ENCODE measurements at places on chromosomes 16 and 17.

DNA sequence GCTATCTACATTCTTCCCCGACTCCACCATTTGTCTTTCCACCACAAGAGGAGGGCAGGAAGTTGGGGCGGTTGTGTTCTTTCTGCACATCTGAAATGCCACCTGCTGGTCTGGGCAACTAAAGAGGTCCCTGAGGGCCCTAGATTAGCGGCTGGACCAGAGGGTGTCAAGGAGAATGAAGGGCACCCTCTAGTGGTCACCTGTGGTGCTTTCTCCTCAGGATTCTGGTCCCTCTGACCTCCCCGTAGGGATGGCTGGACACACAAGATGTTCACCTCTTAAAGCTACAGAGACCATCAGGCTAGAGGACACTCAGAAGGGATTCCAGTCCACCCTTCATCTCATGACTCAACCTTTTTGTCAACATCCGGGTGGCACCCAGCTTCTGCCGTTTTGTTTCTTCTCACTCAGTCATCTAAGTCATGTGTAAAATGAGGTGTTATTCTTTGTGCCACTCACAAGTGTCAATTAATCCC, 2.9 kb upstream of the SCIMP start:
- peak; percentile 78 for DNase-seq

- no peak for DNase-seq
Observed at GRCh38 chr16:159136-159849, 6.5 kb upstream of the HBM start.

DNA sequence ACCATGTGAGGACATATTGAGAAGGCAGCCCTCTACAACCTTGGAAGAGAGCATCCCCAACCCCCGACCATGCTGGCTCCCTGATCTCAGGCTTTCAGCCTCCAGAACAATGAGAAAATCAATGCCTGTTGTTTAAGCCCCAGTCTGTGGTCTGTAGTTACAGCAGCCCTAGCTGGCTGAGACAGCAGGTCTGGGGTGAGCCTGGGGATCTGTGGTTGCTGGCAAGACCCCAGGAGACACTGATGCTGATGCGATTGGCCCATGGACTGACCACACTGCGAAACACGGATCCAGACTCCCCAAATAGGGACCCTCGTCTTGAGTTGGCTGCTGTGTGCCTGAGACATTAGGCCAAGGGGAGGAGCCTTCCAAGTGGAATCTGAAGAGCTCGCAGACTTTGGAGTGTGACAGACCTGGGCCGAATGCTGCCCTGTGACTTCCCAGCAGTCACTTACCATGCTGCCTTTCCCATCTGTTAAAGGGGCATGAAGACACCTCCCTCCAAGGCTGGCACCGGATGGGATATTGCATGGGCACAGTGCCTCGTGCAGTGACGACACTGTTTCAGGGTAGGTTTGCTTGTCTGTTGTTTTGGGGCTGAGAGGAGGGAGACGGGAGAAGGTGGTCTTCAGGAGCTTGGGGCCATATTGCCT, 147.8 kb upstream of the RPL38 start:
- peak; percentile 70 for DNase-seq

DNA sequence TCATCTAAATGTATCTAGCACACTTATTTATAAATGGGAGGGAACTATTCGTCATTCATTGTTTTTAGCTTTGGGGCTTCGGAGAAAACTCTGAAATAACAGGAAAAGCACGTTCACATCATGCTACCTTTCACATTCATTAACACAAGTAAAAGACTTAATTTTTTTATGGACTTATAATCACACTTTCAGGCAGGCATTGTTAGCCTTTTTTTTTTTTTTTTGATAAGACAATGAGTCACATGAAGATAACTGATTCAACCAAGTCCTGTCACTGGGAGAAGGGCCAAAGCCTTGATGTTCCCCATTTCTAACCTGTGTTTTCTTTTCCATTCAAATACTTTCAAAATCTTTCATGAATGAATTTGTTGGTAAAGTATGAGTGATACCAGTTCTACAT, 631.3 kb upstream of the CA10 start:
- DNase-seq = no peak

DNA sequence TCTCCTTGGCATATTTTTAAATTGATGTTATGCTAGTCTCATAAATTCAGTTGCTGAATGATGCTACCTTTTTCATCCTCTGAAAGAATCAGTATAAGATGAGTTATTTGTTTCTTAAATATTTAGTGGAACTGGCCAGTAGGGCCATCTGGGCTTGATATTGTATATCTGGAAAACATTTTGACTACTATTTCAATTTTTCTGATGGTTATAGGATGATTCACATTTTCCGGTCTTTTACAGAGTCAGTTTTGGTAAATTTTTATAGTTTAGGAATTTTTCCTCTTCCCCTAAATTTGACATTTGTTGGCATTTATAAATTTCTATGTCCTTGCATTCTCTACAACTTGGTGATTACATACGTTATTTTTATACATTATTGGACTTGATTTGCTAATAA, 296.3 kb upstream of the AXIN2 start:
- no peak for DNase-seq

- DNase-seq = no peak
Observed at GRCh38 chr16:83813823-83814658, 6.3 kb downstream of the HSBP1 start.

GRCh38 chr16:68244481-68244902, 681 bp upstream of the PLA2G15 start:
- no peak for DNase-seq

GRCh38 chr16:67514382-67514828, 14.2 kb upstream of the RIPOR1 start:
- peak; percentile 76 for DNase-seq

GRCh38 chr16:5041600-5042133, 7.9 kb upstream of the NAGPA start:
- DNase-seq = no peak

- DNase-seq = no peak
Observed at GRCh38 chr16:22427556-22427955, 53.1 kb upstream of the CDR2 start.

- DNase-seq = no peak
Observed at GRCh38 chr16:582614-583331, 7.1 kb upstream of the RAB40C start.

GRCh38 chr16:57946181-57946801, 24.6 kb downstream of the CNGB1 start:
- DNase-seq = no peak

GRCh38 chr16:46853713-46854443, 22.9 kb upstream of the C16orf87 start:
- DNase-seq = peak; percentile 76

- no peak for DNase-seq
Observed at GRCh38 chr17:59643159-59644140, 23.8 kb downstream of the CLTC start.

- peak; percentile 46 for DNase-seq
Observed at GRCh38 chr16:86834451-86835035, 256.2 kb downstream of the FOXL1 start.

GRCh38 chr16:29845656-29846055, 17.4 kb downstream of the CDIPT start:
- DNase-seq = no peak

DNA sequence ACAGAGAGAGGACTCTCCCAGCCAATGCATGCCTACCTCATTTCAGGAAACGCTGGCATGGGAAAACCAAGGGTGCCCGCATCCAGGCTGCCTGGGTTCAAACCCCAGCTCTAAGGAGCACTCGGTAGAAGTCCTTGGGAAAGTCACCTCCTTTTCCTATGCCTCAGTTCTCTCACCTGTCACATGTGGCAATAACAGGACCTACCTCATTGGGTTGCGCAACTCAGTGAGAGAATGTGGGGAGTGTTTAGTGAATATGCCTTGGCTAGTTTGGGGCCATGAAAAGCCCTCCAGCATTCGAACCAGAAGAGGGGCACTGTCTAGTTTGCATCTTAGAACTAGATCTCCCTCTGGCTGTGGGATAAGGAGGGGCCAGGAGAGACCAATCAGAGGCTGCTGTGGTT, 9.0 kb upstream of the NXPH3 start:
- DNase-seq = no peak

GRCh38 chr16:48075398-48075797, 80.4 kb downstream of the ABCC12 start:
- DNase-seq = no peak

GRCh38 chr16:88760424-88761142, 24.4 kb downstream of the PIEZO1 start:
- DNase-seq = no peak

- DNase-seq = no peak
Observed at GRCh38 chr16:7382521-7382920, 49.9 kb downstream of the RBFOX1 start.

DNA sequence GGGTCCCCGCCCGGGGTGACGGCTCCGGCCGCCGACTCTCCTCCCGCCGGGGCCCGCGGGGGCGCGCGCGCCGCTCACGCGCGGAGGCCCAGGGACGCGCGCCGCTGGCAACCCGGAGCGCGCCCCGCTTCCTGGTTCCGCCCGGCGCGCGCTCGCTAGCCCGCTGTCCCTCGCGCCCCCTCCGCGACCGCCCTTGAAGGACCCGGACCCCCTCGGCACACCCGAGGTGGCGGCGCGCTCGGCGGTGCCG, at the start of gene STAT5B:
TSS of gene STAT5B (minus strand) at position 33 of the 250 bp plus-strand sequence. CDS start 44,264 bp downstream, outside the sequence.
- DNase-seq = peak; percentile 69

GRCh38 chr16:50625374-50625773, 55.7 kb downstream of the SNX20 start:
- no peak for DNase-seq

- no peak for DNase-seq
Observed at GRCh38 chr17:67459985-67460384, 82.9 kb downstream of the PITPNC1 start.

DNA sequence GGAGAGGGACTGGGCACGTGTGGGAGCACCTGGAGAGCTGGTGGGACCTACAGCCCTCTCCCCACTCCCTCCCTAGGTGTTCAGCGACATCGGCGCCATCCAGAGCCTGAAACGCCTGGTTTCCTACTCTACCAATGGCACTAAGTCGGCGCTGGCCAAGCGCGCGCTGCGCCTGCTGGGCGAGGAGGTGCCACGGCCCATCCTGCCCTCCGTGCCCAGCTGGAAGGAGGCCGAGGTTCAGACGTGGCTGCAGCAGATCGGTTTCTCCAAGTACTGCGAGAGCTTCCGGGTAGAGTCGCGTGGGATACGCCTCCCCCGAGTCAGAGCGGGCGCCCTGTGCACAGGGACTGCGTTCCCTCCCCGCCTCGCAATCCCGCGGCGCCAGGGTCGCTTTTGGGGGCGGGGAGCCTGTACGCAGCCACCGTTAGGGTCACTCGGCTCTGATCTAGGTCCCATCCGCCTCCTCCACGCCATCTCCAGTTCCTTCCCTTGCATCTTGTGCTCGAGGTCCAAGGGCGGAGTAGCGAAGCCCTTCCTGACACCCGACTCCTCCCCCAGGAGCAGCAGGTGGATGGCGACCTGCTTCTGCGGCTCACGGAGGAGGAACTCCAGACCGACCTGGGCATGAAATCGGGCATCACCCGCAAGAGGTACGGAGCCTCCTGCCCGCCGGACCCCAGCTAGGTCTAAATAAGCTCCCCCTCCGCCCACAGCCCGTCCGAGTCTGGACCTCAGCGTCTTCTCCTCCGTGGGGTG, 13.0 kb downstream of the SARM1 start:
- DNase-seq = no peak

DNA sequence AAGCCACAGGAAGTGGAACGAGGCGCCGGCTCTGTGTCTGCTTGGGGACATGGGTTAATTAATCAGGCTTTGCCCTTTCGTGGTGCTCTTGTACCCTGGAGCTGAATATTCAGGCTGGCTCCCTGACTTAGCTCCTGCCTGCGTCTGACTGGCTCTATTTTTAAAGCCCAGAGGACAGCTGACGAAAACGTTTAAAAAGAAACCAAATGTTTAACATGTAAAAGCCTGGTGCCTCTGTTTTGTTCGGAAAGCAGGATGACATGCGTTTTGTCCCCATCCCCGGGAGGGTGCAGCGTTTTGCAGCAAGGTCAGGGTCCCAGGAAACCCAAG, 61.1 kb downstream of the NT5M start:
- no peak for DNase-seq

- DNase-seq = peak; percentile 15
Observed at GRCh38 chr17:3447625-3448024, 14.0 kb upstream of the OR1E2 start.

DNA sequence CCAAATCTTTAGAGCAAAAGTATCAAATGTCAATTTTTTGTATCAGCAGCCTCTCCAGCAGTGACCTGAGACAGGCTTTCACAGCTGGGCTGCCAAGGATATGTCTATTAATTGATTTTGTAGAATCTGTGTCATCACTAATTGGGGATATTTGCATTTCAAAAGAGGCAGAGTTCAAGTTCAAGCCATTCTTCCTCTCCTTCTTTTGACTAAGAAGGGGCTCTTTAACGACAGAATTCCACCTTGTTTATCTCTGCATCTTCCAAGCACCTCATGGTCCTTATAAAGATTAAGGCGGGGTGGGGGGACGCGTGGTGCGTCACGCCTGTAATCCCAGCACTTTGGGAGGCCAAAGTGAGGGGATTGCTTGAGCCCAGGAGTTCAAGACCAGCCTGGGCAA, 15.2 kb upstream of the BHLHA9 start:
- DNase-seq = no peak

GRCh38 chr17:76397687-76398522, 13.5 kb downstream of the SPHK1 start:
- peak; percentile 95 for DNase-seq

GRCh38 chr17:2082003-2082781, 27.3 kb downstream of the HIC1 start:
- DNase-seq = no peak

DNA sequence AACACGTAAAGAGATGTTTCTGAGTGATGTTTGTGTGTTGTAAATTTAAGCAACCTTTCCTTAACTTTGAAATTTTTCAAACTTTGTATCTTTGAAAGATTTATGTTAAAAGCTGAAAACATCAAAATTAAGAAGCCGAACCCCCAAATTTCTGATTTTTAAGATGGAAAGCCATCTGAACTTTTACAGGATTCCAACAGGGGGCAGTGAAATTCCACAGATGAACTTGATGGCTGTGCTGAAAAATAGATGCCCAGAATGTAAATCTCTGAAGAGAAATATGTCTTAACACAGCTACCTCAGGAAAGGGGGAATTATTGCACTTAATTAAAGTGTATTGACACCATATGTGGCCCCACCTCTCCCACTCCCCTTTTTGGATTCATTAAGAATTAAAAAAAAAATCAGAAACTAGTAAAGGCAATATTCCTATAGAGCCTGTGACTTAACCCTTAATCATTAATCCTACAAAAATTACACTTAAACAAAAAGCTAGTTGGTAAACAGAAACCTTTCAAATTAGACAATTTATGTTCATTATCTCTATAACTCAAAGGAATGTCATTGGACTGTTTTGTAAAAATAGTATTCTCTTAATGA, 597.9 kb downstream of the KCNJ2 start:
- DNase-seq = no peak

DNA sequence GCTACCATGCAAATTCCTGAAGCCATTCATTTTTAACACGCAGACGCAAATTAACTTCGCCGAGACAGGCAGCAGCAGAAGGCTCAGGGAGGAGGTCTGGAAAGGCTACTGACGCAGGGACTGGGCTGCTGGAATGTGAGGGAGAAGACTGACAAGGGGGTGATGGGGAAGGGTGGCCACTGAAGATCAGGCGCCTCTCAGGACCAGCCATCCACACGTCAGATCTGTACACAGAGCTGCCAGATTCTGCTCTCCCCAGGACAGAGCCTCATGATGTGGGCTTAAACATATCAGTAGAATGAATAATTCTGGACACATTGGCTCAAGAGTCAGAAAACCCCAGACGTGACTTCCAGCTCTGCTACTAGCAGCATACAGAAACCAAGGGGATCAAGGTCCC, 25.6 kb upstream of the CLEC18B start:
- DNase-seq = no peak

GRCh38 chr17:78976907-78977680, 2.6 kb downstream of the LGALS3BP start:
- no peak for DNase-seq

- DNase-seq = no peak
Observed at GRCh38 chr17:6303664-6304063, 131.3 kb downstream of the AIPL1 start.
